ENCODE measurements at places on chromosomes 6 and 20. TPM values are rescaled to one million over a fixed set of nuclear protein-coding genes. Genes with fewer than 3 reads are reported as not detected.

SLC22A7 gene
- not detected for total RNA-seq

COL12A1 gene
- total RNA-seq: 151 TPM

TTBK1 gene
- under 0.01 TPM for total RNA-seq

POPDC3 gene
- 23.7 TPM for total RNA-seq

ISM1 gene
- total RNA-seq: 1.5 TPM

RNF5 gene
- total RNA-seq: 15.1 TPM

MAP7 gene
- 0.37 TPM for total RNA-seq

SLC26A8 gene
- total RNA-seq: under 0.01 TPM

JAG1 gene
- total RNA-seq: 20.9 TPM

VNN1 gene
- total RNA-seq: not detected

ATP6V1G2 gene
- 1.8 TPM for total RNA-seq

MCUR1 gene
- 9.2 TPM for total RNA-seq

ZNF311 gene
- total RNA-seq: 1.1 TPM

RSPO4 gene
- total RNA-seq: not detected

CALHM5 gene
- 4.0 TPM for total RNA-seq

CCN5 gene
- total RNA-seq: 6.1 TPM

ZNF831 gene
- total RNA-seq: not detected

PKHD1 gene
- not detected for total RNA-seq

PHACTR1 gene
- 4.4 TPM for total RNA-seq

CYP24A1 gene
- total RNA-seq: not detected

OR2B3 gene
- not detected for total RNA-seq

SOBP gene
- total RNA-seq: 8.8 TPM

HLA-DQA1 gene
- total RNA-seq: not detected

ZSCAN23 gene
- 6.6 TPM for total RNA-seq

FRK gene
- under 0.01 TPM for total RNA-seq

RRP36 gene
- total RNA-seq: 84.9 TPM

SYNCRIP gene
- 58.4 TPM for total RNA-seq

DEFB124 gene
- total RNA-seq: not detected

OOEP gene
- not detected for total RNA-seq

BTN2A1 gene
- total RNA-seq: 13.5 TPM

WFDC10A gene
- 0.73 TPM for total RNA-seq

SLC35F1 gene
- not detected for total RNA-seq

SYCP2 gene
- total RNA-seq: 0.37 TPM

ENPP1 gene
- 8.0 TPM for total RNA-seq

MCHR2 gene
- not detected for total RNA-seq

TFAP2A gene
- total RNA-seq: not detected

DOK5 gene
- 5.3 TPM for total RNA-seq

CCDC170 gene
- 0.37 TPM for total RNA-seq

DLL1 gene
- total RNA-seq: 0.73 TPM

PCK1 gene
- total RNA-seq: not detected

C6orf132 gene
- total RNA-seq: 4.5 TPM

HLA-DQB1 gene
- not detected for total RNA-seq

DZANK1 gene
- total RNA-seq: 1.2 TPM

ASIP gene
- total RNA-seq: not detected

SAPCD1 gene
- total RNA-seq: 1.1 TPM

Data from subcutaneous preadipocyte (primary cell).